Activated CD4-positive, CD25-positive, alpha-beta regulatory T cell (primary cell): ENCODE measurements at places on chromosomes 16 and 17.

- DNase-seq = no peak
Measured at GRCh38 chr16:75868636-75869632, 142.6 kb upstream of the CPHXL start.

GRCh38 chr17:81154961-81155360 is 10.3 kb upstream of the PVALEF start:
- DNase-seq = no peak

DNA sequence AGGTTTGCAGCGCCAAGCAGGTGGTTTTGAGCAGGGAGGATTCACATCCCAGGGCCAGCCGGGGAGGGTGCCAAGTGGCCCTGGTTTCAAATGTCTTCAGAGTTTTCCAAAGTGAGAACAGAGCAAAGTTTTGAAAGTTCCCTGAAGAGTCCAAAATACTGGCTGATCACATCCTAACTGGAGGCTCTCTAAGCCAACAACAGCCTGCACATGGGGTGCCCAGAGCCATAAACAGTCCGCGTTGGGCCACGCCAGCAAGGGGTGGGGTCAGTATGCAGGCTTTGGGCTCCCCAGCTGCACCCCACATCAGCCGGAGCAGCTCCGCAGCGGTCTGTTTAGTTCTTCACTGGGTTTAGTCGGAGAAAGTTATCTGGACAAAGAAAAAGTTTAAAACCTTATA is 150.9 kb downstream of the C16orf95 start:
- no peak for DNase-seq

DNA sequence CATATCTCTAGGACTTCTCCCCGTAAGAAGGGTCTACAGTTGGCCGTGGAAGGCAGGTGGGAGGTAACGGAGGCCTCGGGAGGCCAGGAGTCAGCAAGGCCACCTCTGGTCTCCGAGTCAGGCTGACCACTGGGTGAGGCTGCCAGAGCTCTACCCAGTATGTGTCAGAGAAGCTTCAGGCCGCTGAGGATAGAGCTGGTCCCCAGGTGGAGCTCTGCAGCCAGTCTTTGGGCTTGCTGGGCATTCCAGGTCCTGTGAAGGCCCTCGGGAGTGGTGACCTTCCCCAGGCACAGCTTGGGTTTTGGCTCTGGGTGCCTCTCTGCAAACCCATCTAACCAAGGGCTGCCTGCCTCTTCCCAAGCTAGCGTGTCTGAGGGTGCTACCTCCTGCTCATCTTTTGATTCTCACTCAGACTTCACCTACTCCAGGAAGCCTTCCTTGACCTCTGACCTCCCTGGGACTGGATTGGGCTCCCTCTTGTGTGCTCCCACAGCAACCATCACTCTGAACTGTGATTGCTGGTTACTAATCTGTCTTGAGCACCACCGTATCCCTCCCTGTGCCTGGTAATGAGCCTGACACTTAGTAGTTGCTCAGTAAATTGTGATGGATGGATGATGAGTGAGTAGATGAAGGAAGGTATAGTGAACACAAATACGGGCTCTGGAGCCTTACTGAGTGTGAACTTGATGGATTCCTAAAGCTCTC is 22.3 kb downstream of the RHBDL3 start:
- DNase-seq = no peak

- no peak for DNase-seq
Measured at GRCh38 chr17:37507111-37507510, 17.4 kb downstream of the DUSP14 start.

GRCh38 chr16:10616419-10616755 is 36.0 kb upstream of the EMP2 start:
- DNase-seq = no peak

DNA sequence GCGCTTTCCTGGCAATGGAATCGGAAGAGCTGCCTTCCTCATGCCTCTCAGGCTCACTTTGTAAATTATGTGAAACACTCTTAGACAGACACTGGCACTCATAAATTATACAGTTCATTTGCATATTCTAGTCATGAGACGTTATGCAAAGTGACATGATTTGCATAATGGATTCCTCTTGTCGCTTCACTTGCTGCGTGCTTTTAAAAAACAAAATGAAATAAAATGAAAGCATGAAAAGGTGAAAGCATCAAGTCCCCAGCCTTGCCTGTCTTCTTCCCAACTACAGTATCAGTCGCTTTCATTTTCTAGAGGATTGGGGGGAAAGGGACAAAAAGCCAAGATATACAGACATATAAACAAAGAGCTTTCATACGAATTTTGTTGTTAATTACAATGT is 252.8 kb upstream of the PMFBP1 start:
- DNase-seq = no peak

- DNase-seq = no peak
Measured at GRCh38 chr16:52634104-52634503, 87.2 kb upstream of the TOX3 start.
